CD4-positive, alpha-beta T cell treated with Interleukin-12 subunit alpha and Interleukin-12 subunit beta, for 1 hour (primary cell): ENCODE measurements at places on chromosomes 6 and 20.

- DNase-seq, result no peak
Measured at GRCh38 chr20:46304361-46304760, 3.9 kb downstream of the CDH22 start.

GRCh38 chr20:62605236-62605943 is 36.9 kb upstream of the SLCO4A1 start:
- DNase-seq, result no peak

GRCh38 chr6:87407561-87407900 is 241 bp upstream of the CFAP206 start:
- DNase-seq, result no peak

DNA sequence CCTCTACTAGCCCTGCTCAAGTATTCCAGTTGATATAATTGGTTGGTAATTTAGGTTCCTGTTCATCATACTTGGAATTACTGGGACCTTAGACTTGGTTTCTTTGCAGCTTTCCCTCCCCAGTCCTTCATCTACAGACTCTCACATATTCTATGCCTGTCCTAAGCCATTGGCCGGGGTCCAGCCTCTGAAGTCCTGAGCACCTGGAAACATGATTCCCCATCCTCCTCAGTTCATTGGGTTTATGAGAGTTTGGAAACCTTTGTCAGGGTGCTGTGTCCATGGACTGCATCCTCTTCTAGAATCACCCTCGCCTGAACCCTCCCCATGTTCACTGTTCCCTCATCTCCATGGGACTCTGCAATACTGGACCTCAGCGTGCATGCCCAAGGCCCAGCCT is 8.8 kb downstream of the GSTA2 start:
- DNase-seq, result no peak

- DNase-seq, result no peak
Measured at GRCh38 chr20:18416486-18416885, 50.3 kb downstream of the DZANK1 start.
